ENCODE measurements at places on chromosomes 2 and 18.

DNA sequence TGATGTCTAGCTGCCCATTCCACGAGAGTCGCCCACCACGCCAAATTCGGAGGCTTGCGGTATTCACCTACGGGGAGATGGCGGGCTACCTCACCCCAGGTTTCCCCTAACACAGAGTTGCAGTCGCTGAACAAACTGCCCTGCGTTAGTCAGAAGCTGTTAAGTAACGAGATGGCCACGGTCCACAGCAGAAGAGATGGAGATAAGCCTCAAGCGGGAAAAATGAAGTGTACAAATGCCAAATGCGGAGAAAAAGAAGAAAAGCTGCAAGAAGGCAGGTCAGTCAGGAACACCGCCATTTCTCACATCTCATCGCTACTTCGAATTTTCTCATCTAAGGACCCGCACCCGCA is 425 bp downstream of the ASB3 start:
- DNase-seq, result peak; percentile 4

- no peak for DNase-seq
Measured at GRCh38 chr18:74337155-74337911, 21.7 kb downstream of the C18orf63 start.

- no peak for DNase-seq
Measured at GRCh38 chr18:58668897-58669296, 2.4 kb upstream of the MALT1 start.

DNA sequence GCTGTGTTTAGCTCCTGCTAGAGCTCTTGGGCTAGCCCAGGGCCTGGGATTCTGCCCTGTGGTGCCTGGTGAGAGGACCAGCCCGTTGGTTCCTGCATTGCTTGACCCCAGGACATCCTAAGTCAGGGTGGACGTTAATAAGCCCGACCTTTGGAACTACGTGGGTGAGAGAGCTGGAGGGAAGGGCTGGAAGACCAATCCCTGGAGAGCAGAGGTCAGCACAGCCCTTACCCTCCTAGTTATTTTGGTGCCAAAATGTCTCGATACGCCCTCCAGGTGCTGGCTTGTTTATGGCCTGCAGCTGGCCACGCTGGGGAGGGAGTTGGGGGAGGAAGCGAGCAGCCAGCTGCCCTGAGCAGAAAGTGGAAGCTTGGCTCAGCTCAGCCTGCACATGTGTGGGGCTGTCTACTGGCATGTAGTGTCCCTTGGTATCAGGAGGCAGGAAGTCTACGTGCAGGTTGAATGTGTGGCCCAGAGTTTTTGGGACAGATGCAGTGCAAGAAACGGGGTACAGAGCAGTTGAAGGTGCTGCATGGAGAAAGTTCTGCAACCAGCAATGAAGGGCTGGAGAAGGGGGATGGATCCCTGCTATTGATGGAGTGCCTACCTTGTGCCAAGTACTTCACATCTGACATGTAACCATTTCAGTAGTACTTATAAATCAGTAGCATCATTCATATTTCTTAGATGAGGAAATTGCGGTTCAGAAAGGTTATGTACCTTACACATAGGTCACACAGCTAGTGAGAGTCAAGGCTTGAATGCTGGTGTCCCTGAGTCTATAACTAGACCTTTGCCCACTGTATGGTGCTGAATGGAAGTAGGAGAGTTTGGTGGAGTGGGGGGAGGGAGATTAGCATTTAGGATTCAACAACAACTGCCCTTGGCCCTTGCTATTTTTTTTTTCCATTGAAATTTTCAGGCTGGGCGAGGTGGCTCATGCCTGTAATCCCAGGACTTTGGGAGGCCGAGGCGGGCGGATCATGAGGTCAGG is 5.0 kb upstream of the DGKD start:
- peak; percentile 48 for DNase-seq

DNA sequence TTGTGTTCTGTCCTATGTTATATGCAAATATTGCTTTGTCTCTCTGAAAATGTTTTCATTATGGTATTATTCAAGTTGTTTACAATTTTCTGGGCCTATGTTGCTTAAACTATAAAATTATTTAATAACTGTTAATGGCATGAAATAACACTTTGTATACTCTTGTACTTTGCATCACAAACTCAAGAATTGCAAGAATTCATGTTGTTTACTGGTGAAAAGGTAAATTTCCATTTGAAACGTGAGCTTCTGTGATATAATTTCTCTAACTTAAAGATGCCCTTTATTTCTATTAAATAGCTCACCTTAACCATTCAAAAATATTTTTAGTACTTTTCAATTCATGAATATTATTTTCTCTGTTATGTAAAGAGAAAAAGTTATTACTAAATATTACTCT is 1504.2 kb downstream of the SUCLG1 start:
- DNase-seq, result no peak

- no peak for DNase-seq
Measured at GRCh38 chr2:166727095-166727494, 161.2 kb upstream of the XIRP2 start.

- no peak for DNase-seq
Measured at GRCh38 chr18:23032030-23032582, 99.0 kb downstream of the RBBP8 start.

DNA sequence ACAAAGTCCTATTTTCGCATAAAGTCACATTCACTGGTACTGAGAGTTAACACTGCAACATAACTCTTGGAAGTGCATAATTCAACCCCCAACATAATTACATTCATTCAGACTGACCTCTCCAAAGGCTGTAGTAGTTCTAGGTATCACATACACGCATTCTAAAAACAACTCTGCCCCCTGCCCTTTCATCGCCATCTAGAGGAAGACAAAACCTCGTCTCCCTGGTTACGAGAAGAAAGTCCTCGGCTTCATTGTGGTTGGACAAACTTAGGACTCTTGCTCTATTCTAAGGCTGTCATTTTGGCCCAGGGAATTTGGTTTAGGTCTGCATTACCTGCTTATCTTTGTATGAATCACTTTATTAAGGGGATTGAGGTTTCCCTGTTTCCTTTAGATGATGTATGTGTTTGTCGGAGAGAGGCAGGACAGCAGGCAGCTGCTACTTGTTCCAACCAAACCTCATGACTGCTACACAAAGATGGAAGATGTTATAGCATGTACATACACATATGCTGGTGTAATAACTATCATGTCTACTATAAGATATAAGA is 215.4 kb upstream of the NRXN1 start:
- no peak for DNase-seq

GRCh38 chr2:205543262-205543843 is 138.9 kb upstream of the NRP2 start:
- DNase-seq, result no peak

DNA sequence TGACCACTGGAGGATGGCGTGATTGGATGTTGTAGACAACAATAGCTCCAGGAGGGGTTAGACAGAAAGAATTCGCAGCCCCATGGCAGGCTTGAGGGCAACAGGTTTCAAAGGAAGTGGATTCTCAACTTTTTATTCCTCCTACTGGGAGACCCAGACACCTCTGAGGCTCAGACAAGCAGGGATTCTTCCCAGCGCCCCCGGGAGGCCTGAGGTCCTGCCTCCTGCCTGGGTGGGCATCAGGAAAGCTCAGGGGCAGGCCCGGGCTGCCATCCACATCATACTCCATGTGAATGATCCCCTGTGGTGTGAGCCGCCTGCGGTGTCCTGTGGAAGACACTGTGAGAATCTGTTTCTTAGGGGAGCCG is 203.5 kb downstream of the CYP26B1 start:
- no peak for DNase-seq

DNA sequence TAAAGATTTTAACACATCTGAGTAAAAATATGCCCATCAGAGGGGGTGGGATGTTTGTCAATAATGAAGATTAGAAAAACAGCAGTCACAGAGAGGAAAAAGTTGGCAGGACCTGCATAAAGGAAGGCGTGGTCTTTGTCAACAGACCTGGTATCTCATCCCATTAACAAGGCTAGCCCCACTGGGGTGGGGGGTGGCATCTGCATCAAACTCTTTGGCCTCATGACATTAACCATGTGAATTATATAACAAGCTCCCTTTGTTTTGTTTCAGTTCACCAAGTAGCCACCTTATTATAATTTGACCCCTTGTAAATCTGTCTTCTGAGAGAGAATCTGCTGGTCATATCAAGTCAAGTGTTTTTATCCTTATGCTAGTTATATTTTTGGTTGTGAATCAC is 28.8 kb downstream of the NEMP2 start:
- no peak for DNase-seq

GRCh38 chr2:190959911-190960788 is 53.8 kb downstream of the STAT1 start:
- no peak for DNase-seq

DNA sequence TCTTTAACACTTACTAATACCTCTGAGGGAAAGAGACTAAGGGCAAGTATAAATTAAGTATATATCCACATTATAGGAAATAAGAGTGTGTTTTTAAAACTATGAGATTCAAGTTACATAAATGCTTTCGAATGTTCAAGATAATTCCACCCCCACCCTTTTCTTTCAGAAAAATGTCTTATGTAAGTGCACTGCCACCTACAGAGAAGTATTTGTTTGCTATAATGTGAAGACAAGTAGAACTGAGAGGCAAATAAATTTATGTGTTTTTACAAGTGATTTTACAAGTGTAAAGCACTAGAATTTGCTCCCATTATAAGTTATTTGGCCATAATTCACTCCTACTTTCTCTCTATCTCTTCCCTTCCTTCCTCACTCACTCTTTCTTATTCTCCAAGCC is 99.9 kb upstream of the CRACDL start:
- DNase-seq, result no peak

- no peak for DNase-seq
Measured at GRCh38 chr2:227780981-227781615, 32.5 kb upstream of the CCL20 start.

GRCh38 chr2:239608723-239609122 is 207.9 kb upstream of the HDAC4 start:
- no peak for DNase-seq

DNA sequence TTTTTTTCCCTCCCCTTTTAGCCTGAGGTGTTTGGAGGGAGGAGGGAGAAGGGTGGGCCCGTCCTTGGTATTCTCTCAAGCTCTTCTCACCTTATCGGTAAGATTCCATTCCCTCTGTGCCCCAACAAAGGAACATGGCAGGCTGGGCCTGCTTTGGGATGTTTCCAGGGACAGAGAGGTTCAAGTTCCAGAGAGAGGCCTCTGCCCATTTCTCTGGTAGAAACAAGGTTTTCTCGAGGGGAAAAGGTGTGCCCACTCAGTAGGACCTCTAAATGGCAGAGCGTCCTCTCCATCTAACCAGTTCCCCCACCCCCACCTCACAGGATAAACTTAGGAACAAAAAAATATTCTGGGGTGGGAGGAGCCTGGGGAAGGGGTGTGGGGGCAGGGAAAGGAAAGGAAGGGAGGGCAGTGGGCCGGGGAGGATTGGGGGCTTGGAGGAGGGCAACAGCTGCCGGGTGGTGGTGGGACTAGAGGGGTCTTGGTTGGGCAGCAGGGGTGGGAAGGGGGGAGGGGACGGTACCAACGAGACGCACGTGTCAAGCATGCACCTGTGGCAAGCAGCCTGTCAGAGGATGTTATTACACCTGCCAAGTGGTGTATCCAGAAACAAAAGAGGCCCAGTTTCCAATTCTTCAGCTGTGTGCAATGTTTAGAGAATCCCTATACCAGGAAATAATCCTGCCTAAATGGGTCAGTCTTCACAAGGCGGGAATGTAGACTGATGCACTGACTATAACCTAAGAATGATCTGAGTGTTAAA is 2.1 kb downstream of the PCBP1 start:
- no peak for DNase-seq

Data from CD4-positive, alpha-beta T cell treated with Interferon gamma for 1 hour (primary cell).